NCI-H146 (cell line): ENCODE measurements at places on chromosomes 12 and 14.
A peak's percentile ranks its signal among the peaks of the same experiment; 100 is the strongest.

DNA sequence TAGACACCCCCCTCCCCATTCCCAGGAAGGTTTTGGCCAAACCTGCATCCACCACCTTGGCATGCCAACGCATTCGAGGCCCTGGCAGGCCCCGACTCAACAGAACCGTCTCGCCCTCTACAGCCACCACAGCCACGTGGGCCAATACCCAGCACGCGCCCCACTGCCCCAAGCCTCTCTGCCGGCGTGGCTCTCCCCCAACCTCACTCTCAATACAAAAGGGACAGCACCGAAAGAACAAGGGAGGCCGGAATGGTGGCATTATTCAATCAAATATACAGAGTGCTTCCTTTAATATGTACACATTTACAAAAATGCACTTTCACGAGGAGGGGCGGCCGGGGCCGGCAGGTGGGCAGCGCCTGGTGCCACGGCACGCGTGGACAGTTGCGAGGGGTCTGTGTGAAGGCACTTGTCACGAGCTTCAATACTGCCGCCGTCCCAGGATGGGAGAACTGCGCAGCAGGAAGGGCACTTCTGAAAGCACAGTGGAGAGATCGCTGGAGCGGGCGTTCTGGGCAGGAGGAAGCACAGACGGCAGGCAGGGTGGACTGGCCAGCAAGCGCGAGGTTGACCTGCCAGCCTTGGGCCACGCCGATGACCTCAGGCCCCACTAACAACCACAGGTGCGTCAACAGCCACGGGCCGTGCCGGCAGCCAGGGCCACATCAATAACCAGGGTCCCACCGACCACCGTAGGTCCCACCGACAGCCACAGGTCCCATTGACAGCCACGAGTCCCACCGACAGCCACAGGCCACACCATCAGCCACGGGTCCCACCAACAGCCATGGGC lies 26.9 kb downstream of the JAG2 start:
- no peak for DNase-seq

DNA sequence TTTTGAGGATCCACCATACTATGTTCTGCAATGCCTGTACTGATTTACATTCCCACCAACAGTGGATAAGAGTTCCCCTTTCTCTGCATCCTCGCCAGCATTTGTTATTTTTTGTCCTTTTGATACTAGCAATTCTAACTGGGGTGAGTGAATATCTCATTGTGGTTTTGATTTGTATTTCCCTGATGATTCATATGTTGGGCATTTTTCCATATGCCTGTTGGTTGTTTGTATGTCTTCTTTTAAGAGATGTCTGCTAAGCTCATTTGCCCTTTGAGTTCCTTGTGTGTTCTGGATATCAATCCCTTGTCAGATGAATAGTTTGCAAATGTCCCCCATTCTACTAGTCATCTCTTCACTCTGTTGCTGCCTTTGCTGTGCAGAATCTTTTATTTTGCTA lies 49.0 kb upstream of the MSRB3 start:
- DNase-seq = no peak

- no peak for DNase-seq
Observed at GRCh38 chr14:77037938-77038568, 9.5 kb upstream of the IRF2BPL start.

GRCh38 chr14:97695456-97695981 lies 898.3 kb downstream of the VRK1 start:
- no peak for DNase-seq

- no peak for DNase-seq
Observed at GRCh38 chr14:53942970-53943750, 13.5 kb downstream of the BMP4 start.

- DNase-seq = no peak
Observed at GRCh38 chr14:80946187-80946586, 4.6 kb upstream of the CEP128 start.

- DNase-seq = peak; percentile 38
Observed at GRCh38 chr12:53190108-53190729, 9.5 kb upstream of the CSAD start.

- DNase-seq = no peak
Observed at GRCh38 chr12:21323736-21324135, 11.0 kb downstream of the SLCO1A2 start.

GRCh38 chr12:62800707-62801400 lies 134.1 kb downstream of the PPM1H start:
- DNase-seq = no peak

DNA sequence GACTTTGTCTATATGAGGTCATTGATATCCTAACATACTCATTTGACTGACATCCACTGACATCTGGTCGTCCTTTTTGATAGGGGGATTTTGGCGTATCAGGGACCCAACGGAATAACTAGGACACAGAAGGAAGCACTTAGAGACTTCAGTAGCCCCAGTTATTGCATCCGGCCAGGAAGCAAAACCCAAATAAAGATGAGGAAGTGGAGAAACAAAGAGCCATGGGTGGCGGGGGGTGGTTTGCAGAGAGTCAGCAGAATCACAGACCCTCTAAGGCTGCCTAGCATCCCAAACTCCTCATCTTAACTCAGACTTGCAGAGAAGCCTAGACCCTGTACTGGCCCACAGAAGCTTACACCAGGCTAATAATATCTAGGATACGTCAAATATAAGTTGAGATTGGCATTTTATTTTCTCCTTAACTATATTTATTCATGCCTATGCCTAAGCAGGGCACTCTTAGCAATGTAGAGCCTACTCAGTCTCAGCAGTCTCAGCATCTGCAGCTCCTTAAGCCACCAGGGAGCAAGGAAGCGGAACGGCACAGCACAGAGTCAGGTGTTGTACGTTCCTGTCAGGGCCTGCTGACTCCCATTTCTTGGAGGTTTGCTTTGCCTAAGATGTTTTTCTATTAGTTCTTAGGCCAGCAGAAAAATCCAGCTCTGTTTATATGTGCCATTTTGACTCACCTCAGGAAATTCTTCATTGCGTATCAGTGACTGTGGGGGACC lies 45.1 kb downstream of the KCNA1 start:
- DNase-seq = no peak

- no peak for DNase-seq
Observed at GRCh38 chr12:31007153-31007495, 66.5 kb upstream of the DDX11 start.

- DNase-seq = no peak
Observed at GRCh38 chr12:11882301-11883019, 188.3 kb upstream of the BCL2L14 start.
